Stimulated activated CD8-positive, alpha-beta memory T cell treated with anti-CD3 and anti-CD28 coated beads, Interleukin-7, amount 100 ng/mL, for 1 hour (primary cell): ENCODE measurements at places on chromosomes 2 and 18.

GRCh38 chr2:144224472-144224871, 295.4 kb downstream of the ZEB2 start:
- DNase-seq: no peak

DNA sequence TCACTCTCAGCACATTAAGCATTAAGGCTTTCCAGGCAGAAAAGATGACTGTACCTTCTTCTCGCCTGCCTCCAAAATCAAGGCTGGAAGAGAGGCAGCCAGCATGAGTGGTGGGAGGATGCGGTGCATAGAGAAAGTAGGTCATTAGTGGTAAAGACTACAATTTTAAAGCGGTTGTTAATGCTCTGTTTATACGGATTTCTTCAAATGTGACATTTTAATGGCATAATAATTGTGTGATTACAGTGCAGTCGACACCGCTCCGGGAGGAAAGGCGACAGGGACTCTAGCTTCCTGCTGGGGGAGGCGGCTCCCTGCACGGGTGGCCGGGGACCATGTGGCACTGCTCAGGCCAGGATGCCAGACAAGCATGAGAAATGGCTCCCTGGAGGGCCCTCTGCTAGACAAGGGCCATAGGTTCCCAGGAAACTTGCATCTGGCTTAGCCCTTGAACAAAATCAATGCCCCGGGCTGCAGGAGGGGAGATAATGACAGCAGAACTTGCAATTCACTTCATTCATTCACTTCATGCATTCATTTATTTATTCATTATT, 129.6 kb downstream of the GALNT14 start:
- DNase-seq: no peak

- no peak for DNase-seq
Observed at GRCh38 chr2:46825231-46825938, 90.2 kb downstream of the MCFD2 start.

- DNase-seq: no peak
Observed at GRCh38 chr2:19838616-19839015, 63.2 kb downstream of the TTC32 start.

DNA sequence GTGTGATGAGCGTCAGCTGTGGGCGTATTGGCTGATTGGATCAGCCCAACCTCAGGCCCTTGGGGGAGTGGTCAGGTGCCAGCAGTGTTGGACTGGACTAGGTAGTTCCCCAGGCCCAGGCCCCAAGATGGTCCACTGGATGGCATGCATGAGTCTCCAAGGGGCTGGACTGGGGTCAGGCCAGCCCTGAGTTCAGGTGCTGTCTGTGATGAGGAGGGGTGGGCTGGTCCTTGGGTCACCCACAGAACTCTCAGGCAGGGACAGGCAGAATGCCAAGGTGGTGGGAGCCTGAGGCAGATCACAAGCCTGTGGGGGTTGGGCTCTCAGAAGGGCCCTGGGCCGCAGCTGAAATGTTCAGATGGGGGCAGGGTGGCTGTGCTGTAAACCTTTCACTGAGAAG, 59.5 kb upstream of the THUMPD2 start:
- DNase-seq: no peak

DNA sequence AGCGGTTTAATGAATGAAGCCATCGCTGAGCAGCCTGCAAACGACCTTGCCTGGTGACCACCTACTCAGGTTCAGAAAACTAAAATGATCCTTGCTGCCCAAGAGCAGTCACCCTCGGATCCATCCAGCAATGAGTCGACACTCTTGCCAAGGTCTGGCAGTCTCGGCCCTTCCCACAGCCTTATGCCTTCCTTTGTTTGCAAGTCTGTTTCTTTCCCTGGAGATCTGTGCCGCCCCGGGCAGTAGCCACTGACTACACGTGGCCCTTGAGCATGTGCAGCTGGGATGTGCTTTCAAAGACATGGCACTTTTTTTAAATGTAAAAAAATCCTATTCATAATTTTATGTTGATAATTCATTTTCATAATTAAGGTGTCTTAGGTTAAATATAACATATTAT, 37.2 kb upstream of the SLC35G4 start:
- no peak for DNase-seq

GRCh38 chr2:172996387-172996961, 79.2 kb upstream of the MAP3K20 start:
- DNase-seq: no peak

DNA sequence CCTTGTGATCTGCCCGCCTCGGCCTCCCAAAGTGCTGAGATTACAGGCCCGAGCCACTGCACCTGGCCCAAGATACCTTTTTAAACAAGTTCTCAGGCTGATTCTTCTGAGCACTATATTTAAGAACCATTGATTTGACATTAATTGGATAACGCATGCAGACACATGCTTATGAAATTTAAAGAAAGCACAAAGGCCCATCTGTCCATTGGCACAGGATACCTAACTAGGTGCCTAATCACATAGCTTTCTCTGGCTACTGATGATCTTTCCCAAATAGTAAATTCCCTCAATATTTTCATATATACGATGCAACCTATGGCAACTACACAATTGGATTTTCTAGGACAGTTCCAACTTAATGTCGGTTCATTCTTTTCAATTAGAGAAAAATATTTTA, 62.5 kb upstream of the STAM2 start:
- DNase-seq: no peak

GRCh38 chr2:190328573-190329147, 9.0 kb upstream of the HIBCH start:
- no peak for DNase-seq

GRCh38 chr2:133674433-133675331, 106.4 kb upstream of the NCKAP5 start:
- DNase-seq: no peak

DNA sequence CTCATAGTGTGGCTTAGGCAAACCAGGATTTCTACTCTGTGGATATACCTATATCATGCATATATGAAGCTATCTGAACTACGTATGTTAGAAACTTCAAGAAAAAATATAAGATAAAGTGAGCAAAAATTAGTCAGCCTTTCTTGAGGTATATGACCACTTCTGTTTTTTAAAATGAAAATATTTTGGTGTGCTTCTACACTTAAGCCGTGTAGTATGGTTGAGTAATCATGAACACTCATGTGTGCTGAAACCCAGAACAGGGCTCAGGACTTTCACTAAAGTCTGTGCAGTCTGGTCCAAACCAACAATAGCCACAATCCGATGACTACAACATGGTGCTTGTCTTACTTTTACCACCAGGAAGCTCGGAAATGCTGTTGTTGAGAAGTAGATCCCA, 48.9 kb upstream of the TMEM177 start:
- DNase-seq: no peak

GRCh38 chr2:76953733-76954347, 568.3 kb downstream of the LRRTM4 start:
- no peak for DNase-seq

GRCh38 chr2:64627860-64628841, 25.6 kb downstream of the SERTAD2 start:
- no peak for DNase-seq

DNA sequence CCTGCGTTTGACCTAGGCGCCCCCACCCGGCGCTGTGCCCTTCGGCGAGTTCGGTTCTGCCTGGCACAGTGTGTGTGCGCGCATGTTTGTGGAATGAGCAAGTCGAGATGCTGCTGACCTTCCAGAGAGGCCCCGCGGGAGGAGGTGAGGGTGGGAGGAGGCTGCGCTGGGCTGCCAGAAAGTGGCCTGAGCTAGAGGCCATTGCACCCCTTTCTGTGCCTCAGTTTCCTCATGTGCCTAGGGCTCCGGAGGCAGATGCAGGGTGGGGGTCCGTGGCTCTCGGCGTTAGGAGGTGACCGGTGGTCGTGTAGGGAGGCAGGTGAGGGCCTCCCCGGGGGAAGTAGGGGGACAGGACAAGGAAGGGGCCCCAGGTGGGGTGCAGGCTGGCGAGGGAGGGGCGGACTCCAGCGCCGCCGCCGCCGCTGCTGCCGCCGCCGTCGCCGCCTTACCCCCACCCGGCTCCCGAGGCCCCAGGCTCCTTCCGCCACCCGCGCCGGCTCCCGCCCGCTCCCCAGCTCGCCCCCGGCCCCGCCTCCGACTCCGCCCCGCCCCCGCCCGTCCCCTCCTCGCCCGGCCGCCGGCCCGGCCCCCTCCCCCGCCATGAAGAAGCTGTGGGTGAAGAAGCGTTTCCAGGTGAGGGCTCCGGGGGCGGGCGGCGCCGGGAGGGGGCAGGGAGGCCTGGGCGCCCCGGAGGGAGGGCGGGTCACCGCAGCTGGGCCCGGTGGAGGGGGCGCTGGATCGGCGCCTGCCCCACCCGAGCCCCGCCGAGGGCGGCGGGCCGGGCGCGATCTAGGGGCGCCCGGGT, 7.0 kb downstream of the SPEG start:
- DNase-seq: peak; percentile 14

DNA sequence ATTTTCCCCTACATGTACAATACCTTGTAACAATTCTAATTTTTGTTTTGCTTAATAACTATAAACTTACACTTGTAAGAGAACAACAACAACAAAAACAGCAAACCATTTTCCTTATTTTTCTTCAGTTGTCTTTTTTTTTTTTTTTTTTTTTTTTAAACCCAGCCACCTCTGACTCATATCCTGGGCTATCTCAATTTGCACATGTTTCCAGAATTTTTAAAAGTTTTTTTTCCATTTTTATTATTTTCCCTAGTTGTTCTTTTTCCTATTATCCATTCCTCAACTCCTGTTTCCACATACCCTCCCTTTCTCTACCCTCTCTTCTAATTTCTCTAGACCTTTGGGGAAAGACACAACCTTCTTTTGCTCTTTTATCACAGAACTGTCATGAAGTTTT, 112.5 kb downstream of the EFEMP1 start:
- no peak for DNase-seq

- DNase-seq: no peak
Observed at GRCh38 chr2:103823847-103824246, 1030.1 kb upstream of the POU3F3 start.

DNA sequence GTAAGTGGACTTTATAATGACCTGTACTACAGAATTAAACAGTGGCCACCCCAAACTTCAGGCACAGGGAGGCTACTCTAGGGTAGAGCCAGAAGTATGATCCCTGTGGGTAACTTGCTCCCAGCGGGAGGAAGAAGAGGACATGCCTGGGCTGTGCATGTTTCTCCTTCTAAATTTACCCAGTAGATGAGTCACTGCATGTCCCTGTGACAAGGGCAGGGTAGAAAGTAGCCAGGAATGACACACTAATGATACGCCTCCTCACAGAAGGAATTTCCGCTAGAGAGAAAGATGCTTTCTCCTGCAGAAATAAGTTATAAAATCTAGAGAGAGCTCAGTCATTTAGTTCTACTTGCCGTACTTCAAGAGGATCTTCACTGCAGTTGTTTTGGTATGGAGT, 7.5 kb downstream of the ACYP2 start:
- no peak for DNase-seq

- DNase-seq: no peak
Observed at GRCh38 chr2:239291475-239292350, 109.1 kb downstream of the HDAC4 start.

DNA sequence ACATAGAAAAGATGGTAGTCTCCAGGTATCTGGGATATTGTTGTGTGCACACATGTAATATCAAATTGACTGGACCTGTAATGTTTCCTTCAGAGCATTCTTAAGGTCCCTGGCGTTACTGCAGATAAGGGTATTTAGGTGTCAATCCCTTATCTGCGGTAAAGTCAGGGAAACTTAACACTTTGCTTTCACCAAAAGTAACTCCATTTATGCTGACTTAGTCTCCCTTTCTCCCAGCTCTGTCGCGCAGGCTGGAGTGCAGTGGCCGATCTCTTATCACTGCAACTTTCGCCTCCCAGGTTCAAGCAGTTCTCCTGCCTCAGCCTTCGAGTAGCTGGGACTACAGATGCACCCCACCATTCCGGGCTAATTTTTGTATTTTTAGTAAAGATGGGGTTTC, 1.8 kb downstream of the CNNM3 start:
- DNase-seq: no peak

- DNase-seq: no peak
Observed at GRCh38 chr2:217672472-217672871, 330.3 kb downstream of the TNS1 start.

DNA sequence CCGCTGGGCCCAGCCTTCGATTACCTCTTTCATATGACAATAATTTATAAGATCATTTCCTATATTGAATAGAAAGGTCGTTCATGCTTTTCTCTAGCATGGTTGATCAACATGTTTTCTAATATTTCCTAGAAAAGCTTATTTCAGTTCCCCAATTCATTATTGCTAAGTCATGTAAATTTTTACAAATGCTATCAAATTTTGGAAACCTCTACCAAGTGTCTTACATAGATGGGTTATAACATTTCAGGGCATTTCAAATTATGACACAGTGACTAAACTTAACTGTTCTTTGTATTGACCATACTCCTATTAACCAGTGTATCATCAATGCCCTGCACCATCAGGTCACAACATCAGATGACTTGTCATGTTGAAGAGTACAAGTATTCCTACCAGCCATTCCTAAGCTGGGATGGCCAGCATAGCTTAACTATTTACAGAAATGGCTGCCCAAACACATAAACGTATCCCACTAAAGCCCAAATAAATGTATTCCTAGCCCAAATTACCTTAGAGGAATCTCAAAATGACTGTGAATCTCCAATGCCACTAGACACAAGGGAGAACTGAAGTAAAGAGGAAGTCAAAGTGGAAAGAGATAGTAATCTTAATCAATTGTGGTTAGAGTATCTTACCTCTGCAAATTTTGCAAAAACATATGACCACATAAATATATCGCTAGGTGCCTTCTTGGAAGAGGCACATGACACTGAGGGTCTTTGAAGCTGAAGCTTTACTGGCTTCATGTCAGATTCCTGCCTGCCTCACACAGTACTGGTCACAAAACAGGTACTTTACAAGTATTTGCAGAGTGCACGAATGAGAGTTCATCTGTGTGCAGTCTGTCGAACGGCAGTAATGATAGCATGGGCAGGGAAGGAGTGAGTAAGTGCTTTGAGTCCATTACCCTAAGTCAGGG, 87.3 kb upstream of the TLK1 start:
- DNase-seq: no peak

GRCh38 chr2:20696366-20696765, 29.4 kb downstream of the GDF7 start:
- DNase-seq: no peak

- DNase-seq: no peak
Observed at GRCh38 chr2:8320311-8321066, 361.4 kb upstream of the ID2 start.

- DNase-seq: no peak
Observed at GRCh38 chr18:7980656-7981055, 413.5 kb downstream of the PTPRM start.

GRCh38 chr2:216507220-216508160, 8.8 kb downstream of the RPL37A start:
- DNase-seq: no peak

DNA sequence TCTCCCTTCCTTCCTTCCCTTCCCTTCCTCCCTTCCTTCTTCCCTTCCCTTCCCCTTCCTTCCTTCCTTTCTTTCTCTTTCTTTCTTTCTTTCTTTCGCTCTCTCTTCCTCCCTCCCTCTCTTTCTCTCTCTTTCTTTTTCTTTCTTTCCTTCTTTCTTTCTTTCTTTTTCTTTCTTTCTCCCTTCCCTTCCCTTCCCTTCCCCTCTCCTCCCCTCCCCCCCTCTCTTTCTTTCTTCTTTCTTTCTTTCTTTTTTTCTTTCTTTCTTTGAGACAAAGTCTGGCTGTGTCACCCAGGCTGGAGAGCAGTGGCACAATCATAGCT, 34.8 kb downstream of the GATA6 start:
- DNase-seq: no peak

GRCh38 chr2:8569332-8569930, 112.4 kb upstream of the ID2 start:
- DNase-seq: no peak
